MCF 10A (cell line): ENCODE measurements at places on chromosomes 11 and 22. TPM values are rescaled to one million over a fixed set of nuclear protein-coding genes. Genes with fewer than 3 reads are reported as not detected.

Gene MMP13
- total RNA-seq, result not detected in 2 replicates

Gene C22orf42
- total RNA-seq, result not detected in 2 replicates

Gene KRTAP5-9
- not detected in 2 replicates for total RNA-seq

Gene STX5
- total RNA-seq, result 71.8 and 72.0 TPM in 2 replicates

Gene LRRC55
- not detected in 2 replicates for total RNA-seq

Gene TTC17
- total RNA-seq, result 92.7 and 94.5 TPM in 2 replicates

Gene KCNK4
- total RNA-seq, result not detected in 2 replicates

Gene APOL4
- not detected in 2 replicates for total RNA-seq

Gene ASPHD2
- total RNA-seq, result 4.0 and 4.8 TPM in 2 replicates

Gene NOL12
- total RNA-seq, result 47.1 and 50.8 TPM in 2 replicates

Gene C11orf87
- total RNA-seq, result not detected in 2 replicates

Gene GAL
- total RNA-seq, result not detected in 2 replicates

Gene TRIM49
- not detected in 2 replicates for total RNA-seq

DNA sequence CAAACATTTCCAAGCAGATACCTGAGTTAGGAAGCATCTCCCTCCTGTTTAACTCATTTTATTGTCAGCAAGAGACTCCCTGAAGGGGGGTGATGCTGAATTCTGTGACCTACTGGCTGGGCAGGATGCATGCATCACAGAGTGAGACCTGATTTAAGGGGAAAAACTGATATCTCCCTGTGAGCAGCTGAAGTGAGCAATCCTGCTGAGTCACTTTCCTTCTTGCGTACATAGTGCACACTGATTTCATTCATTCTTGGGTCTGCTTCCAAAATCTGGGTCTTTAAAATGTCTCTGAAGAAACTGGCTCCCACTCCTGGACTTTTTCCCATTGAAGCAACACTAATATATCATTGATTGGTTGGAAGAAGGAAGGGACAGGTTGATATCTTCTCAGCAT is 23.3 kb downstream of the P4HA3 start:
- DNase-seq, result peak; percentile 86

- DNase-seq, result no peak
Observed at GRCh38 chr11:75277991-75278790, 37.6 kb downstream of the TPBGL start.

DNA sequence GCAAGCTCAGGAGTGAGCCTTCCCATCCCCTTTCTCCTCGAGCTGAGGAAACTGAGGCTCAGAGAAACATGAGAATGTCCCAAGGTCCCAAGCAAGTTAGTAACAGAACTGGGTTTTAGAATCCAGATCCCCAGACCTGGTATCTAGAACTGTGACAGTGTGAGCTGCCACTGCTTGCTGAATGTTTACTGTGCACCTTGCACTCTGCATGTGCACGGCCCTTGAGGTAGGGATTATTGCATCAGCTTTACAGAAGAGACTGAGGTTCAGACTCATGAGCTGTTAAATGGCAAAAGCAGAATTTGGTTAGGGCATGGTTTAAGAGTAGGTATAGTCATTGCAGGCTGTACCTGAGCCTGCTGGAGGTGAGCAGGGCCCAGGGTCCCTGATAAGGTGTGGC is 3.8 kb upstream of the MPPED1 start:
- DNase-seq, result no peak

- DNase-seq, result no peak
Observed at GRCh38 chr11:92410526-92410925, 185.9 kb downstream of the FAT3 start.

GRCh38 chr22:42626951-42627625 is 12.4 kb upstream of the POLDIP3 start:
- no peak for DNase-seq

DNA sequence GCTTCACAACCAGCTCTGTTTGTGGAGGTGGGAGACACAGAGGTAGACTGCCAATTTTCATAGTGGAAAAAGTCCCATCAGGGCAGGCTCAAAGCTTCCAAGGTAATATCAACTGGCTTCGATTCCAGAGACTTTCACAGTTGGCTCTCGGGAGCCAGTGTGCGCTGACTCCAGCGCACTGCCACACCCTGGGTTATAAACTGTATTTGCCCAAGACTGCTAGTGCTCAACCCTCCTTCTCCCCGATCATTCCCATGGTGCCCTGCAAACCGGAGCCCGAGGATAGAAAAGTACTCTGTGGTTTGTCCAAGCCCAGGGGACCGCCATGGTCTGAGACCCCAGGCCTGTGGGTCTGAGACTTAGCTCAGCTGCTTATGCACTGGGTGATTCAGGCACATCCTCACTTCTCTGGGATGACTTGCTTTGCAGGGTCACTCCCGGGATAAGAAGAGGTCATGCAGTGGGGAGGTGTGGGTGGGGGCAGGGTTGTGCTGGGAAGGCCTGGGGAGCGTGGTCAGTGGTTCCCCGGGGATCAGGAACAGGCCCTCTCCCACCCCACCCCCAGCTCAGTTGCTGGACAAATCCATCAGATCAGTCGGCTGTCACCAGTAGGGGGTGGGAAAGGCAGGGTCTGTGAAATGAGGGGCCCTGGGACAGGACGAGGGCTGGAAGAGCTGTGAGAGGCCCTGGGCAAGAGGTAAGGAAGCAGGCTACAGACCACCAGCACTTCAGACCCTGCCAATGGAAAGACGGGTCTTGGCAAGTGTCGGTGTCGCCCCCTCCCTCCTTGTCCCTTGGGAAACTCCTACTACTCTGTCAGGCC is 26.7 kb upstream of the PICK1 start:
- DNase-seq, result no peak

- DNase-seq, result no peak
Observed at GRCh38 chr11:45665933-45666647, 668 bp upstream of the CHST1 start.

DNA sequence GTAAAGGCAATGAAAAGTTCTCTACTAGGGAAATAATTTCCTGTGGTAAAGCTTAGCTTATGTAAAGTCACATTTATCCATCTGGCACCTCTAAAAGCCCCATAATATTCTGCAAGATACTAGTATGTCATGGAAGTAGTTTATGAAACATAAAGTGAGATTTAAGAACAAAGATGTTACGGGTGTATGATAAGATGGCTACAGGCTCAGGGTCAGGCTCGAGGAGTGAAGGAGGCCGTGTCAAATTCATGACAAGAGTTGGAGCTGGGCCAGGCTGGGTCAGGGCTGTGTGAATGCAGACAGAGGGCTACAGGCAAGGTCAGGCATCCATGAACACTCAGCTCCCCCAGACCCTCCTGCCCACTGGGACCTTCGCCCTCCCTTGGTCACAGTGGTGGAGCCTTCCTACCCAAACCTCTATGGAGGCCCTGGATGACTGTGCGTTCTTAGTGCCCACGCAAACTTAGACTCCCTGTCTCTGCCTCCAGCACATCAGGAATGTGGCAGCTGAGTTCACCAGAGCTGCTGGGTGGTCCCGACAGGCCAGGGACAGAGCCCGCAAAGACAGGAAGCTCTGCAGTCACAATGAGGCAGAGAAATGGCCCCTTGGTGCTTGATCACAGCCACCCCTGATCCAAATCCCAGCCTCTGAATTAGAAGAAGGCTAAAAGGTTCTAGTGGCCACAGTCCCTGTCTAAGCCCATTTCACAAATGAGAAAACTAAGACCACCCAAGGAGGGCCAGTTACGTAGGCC is 14.8 kb downstream of the IGLL5 start:
- DNase-seq, result no peak

GRCh38 chr11:46121724-46122477 is 647 bp upstream of the PHF21A start:
- DNase-seq, result peak; percentile 88

DNA sequence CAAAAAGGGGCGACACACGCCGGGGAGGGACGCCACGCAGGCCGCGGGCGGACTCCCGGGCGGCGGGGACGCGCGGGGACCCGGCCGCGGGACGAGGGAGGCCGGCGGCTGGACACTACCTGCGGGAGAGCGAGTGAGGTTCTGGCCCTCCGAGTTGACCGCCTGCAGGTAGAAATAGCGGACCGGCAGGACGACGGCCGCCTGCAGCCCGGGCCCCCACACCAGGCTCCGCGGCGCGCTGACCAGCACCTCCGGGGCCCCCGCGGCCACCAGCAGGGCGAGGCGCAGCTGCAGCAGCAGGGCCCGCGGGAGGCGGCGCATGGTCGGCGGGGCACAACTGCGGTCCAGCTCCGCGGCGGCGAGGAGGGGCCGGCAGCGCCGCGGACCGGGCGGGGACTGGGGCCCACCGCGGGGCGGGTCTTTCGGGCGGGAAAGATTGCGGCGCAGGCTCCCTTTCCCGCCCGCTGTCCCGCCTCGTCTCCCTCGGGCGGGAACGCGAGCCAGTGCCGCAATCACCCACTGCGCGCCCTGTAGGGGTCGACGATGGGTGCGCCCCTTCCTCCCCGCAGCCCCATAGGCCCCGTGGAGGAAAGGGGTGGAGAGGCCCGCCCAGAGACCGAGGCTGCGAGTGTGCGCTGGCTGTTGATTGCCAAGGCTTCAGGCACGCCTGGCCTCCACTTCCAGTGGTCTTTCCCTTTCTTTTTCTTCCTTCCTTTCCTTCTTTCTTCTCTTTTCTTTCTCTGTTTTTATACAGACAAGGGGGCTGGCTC is at the start of gene POGLUT3:
Gene POGLUT3 (minus strand): TSS at position 339 of the 770 bp plus-strand sequence. CDS start 18 bp downstream, at position 321.
- DNase-seq, result peak; percentile 21

DNA sequence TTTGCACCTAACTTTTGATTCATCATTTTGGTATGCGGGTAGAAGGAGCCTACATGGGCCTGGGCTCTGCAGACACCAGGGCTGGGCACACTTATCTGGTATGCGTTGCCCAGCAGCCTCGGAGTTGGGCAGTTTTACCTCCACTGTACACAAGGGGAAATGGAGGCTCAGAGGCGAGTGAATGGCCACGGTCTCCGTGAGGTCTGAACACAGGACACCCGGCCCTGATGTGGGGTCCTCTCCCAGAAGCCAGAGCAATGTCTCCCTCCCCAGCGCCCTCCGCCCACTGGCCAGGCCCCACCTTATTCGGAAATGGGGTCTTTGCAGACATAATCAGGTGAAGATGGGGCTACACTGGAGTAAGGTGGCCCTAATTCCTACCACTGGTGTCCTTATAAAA is 43.7 kb downstream of the OSBPL5 start:
- no peak for DNase-seq

DNA sequence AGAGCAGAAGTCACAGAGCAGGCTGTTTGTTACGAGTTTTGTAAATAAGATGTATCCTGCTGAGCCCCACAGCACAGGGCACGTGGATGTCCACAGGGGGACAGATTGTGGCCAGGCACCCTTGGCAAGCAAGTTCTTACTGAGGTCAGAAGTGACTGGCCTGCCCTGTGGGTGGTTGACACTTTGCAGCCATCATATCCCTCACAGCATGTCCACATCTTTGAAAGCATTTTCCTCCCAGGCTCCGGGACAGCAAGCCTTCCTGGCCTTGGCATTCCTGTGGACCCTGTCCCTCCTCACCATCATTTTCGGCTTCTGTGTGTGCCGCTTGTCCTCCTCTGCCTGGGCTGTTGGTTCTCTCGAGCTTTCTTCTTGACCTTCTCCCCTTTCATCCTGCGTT is 189.5 kb downstream of the TBC1D22A start:
- DNase-seq, result no peak

GRCh38 chr22:29574762-29575450 is 6.0 kb downstream of the NIPSNAP1 start:
- no peak for DNase-seq

GRCh38 chr22:17928391-17928790 is 96.0 kb downstream of the MICAL3 start:
- DNase-seq, result no peak

DNA sequence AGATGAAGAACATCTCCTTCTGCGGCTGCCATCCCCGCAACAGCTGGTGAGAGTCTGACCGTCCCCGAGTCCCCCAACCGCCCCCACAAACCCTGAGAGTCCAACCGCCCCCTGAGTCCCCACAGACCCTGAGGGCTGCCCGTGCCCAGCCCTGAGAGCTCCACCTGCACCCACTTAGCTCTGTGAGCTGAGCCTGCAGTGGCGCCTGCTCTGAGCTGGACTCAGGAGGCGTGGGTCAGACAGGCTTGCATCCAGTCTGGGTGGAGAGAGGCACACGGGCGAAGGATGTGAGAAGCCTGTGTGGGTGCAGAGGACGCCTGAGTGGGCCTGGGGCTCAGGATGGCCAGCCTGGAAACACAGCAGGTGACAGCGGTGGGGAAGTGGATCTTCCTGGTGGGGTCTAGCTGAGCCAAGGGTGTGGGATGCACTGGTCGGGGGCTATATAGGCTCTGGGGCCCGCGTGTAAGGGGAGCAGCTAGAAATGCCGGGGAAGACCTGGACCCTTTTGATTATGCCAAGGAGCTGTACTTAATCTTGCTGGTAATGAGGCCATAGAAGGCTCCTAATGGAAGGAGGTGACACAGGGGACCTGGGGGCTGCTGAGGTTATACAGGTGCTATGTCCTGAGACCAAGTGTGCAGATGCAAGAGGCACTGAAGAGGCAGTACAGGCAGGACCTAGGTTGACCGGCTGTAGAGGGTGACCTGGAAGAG is 6.5 kb downstream of the MAPK8IP2 start:
- DNase-seq, result no peak

GRCh38 chr11:114036147-114036811 is 23.2 kb upstream of the ZBTB16 start:
- peak; percentile 84 for DNase-seq

GRCh38 chr11:11949482-11949881 is 58.9 kb downstream of the DKK3 start:
- DNase-seq, result no peak

DNA sequence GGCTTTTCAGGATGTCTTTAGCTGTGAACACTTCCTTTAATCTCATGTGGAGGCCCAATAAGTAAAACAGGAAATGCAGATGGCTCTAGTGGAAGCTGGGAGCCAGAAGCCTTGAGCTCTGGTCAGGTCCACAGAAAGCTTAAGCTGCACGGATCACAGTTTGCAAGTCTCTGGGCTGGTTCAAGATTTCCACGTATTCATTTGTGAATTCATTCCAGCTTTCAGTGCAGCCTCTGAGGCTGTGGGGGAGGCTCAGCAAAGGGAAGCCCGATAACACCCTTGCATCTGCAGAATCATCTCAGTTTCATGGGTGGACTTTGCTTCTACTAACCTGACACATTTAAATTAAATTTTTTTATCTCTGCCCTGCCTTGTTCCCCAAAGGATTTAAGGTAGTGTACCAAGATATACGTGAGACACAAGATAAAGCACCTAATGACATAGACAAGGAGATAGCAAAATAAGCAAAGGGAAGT is 65.6 kb downstream of the ISX start:
- DNase-seq, result no peak

DNA sequence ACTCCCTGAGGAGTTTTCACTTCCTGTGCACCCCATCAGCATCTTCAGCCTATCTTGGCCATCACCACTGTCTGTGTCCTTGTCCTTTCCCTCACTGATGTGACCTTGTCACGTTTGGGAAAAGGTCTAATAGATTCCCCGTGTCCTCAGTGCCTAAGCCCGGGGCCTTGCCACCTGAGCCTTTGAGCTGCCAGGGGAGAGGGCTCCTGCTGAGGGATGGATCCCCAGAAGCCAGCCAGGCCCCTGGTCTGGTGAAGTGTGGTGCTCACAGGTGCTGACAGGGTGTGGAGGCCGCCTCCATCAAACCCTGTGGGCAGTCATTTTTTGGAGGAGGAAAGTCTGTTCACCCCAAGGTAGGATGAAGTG is 47.2 kb downstream of the GAB4 start:
- no peak for DNase-seq

GRCh38 chr22:32411402-32411801 is 645 bp downstream of the RTCB start:
- DNase-seq, result no peak
